ENCODE measurements at places on chromosomes 1 and 21.

GRCh38 chr1:84000954-84001495 is 2.1 kb upstream of the TTLL7 start:
- DNase-seq: no peak

- DNase-seq: no peak
These were observed 78.0 kb downstream of the CCDC30 start for GRCh38 chr1:42541104-42541503.

DNA sequence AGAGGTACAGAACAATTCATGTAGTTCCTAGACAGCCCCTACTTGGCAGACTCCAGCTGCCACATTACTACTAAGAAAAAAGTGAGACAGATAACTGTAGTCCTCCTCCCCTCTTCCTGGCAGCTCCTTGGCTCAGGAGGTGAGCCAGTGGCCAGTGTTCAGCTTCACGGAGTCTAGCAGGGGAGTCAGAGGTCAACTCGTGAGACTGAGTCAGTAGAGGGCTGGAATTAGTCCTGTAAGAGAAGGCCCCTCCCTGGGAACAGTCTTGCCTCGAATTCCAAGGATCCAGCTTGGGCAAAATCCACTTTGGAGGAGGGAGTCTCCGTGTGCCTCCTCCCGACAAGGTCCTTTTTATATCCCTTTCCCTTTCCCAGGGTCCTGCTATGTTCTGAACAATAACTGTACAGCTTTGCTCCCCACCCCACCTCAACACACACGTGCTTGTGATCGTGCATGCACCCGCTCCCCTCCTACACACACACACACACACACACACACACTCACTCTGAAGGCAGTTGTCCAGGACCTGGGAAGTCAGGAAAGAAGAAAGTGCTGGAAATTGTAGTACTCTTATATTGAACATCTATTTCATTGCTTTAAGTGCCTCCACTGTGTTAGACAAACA is 22.5 kb upstream of the SLC27A3 start:
- DNase-seq: no peak

DNA sequence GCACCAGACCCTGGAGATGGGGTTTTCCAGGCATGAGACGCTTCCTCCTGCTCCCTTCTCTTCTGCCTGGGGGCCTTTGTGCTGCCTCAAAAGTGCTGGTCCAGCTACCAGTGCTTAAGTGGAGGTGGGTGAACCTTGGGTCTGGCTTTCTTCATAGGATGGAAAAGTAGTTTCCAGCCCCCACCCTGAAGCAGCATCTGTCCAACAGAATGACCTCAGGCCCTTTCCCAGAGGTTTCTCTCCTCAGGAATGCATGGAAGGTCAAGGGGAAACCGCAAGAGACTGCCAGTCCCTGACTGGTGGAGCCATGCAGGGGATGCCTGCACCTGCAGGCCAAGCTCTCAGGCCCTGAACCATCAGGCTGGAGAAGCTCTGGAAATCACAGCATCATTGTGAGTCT is 63.8 kb downstream of the HMGB4 start:
- no peak for DNase-seq

DNA sequence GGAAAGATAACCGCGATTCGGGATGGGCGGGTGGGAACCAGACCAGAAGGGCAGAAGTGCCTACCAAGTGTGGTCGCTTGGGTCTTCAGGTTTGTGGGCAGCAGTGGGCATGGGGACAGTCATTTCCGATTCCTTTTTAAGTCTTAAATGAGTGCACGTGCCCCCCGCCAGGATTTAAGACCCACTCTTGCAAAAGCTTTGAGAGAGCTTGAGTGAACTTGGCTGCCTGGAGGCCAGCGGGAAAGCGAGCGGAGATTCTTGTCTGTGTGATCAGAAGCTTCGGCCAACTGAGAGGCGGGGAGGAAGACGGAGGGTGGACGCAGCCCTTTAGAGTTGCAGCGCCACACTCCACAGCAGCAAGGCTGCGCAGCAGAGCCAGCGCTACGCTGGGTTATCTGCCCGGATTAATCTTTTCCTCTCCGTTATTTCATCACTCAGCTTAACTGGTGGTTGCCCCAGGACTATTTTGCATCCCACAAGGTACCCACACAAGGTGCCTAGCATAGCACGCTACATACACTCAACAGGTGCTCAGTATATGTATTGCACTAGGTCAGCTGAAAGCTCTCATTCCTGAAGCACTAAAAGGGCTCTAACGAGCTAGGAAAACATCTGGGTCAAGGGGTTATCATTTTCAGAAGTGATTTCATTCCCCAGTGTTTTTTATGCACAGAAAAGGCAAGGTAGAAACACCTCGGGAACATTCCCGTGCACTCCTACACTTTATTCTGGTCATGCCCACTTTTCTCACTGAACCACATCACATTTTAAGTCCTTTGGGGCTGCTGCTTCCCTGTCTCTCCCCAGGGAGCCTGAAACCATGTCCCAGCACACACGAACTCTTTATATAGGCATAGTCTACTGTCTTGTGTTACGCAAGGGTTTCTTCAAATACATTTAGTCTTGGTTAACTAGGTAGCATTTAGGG is 1.5 kb upstream of the BATF3 start:
- peak; percentile 61 for DNase-seq

- no peak for DNase-seq
These were observed 25.2 kb downstream of the RCAN1 start for GRCh38 chr21:34589511-34590282.

- no peak for DNase-seq
These were observed 90.4 kb downstream of the SLC30A10 start for GRCh38 chr1:219837994-219838294.

- DNase-seq: no peak
These were observed 14.3 kb downstream of the PDZK1 start for GRCh38 chr1:145692785-145693443.

GRCh38 chr1:223443397-223443796 is 50.2 kb downstream of the CCDC185 start:
- no peak for DNase-seq

DNA sequence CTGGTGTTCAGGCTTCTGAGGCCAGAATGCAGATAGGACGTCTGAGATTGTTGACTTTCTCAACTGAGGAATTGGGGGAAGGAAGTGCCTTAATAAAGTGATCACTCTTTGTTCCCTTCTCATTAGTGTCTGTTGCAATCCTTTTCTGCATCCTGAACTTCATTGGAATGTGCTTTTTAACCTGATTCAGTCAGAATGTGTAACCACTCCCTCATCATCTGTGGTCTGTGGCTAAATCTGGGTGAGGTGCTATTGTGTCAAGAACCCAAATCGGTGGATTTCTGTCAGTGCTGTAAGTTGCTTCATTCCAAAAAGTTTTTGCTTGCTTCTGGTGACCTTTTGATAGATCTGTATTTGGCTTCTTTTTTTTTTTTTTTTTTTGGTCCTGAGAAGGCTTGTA is 38.2 kb downstream of the ARID1A start:
- peak; percentile 31 for DNase-seq

GRCh38 chr1:57304591-57304990 is 119.3 kb downstream of the DAB1 start:
- no peak for DNase-seq

DNA sequence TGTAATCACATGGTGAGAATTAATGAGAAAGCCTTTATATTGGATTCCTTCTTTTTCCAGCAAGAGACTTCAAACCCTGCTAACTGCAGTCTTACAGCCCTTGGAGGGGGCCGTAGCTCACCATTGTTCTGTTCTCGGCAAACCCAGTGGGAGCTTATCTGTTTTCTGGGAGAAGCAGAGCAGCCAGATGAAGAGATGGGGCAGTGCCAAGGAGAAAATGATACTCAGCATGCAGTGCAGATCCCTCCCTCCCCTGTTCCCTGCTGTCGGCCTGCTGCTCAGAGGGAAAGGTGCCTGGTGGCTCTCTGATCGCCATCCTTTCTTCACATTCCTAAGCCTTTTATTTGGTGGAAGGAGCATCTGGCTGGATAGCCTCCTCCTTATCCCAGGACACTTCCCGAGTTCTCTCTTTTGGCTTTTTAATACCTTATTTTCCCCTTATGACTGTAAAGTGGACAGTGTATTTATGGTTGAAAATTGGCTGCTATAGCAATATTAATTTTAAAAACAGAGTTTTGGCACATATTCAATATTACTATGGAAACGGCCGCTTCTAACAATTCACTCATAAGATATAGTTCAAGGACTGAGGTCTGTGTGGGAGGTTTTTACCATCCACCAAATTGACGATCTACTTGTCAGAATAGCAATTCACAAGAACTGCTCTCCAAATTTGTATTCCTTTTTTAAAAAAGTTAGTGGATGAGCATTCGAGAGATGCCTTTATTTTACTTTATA is 203.4 kb downstream of the CRB1 start:
- no peak for DNase-seq
